SK-N-SH treated with all-trans-retinoic acid at 6 μM for 48 hours (cell line): ENCODE measurements at places on chromosomes 5 and 9.

DNA sequence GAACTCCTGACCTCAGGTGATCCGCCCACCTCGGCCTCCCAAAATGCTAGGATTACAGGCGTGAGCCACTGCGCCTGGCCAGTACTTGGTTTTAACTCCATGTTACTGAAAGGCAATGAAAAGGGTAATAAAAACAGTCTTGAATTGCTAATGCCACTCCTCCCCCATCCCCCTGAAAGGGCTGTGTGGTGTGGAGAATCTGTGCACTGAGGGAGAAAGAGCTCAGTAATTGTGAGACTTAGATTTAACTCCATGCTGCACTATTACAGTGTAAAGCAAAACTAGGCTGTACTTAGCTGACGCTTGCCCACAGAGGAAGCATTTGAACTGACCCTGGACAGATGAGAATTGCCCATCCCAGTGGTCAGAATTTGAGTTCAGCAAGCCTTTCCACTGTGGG lies 1662.4 kb upstream of the ACO1 start:
- no peak for ATAC-seq

DNA sequence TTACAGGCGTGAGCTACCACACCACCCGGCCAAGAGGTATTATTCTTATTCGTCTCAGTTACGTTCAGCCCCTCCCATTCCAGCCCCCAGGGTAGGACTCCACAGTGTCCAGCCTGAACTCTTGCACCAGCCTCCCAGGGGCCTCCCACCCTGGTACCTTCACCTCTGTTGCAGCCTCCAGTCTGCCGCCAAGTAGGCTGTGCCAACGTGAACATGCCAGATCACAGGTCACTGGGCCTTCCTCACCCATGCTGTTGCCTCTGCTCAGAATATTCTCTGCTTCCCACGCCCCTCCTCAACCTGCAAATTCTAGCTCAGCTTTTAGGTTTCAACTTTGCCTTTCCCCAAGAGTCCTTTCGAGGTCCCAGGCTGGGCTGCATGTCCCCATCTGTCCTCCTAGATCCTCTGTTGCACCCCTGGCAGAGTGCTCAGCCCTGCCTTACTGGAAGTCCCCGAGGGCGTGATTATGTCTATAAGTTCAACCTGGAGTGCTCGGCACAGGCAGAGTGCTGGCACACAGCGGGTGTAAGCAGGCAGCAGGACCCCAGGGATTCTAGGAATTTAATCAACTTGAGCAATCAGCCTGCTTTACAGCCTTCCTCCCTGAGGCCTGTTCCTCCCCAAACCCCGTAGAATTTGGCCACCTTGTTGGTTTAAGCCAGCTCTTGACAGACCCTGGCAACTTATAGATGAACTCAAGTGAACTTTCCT lies 13.1 kb upstream of the STXBP1 start:
- peak; percentile 41; the same call in 2 of the 3 replicates for ATAC-seq

DNA sequence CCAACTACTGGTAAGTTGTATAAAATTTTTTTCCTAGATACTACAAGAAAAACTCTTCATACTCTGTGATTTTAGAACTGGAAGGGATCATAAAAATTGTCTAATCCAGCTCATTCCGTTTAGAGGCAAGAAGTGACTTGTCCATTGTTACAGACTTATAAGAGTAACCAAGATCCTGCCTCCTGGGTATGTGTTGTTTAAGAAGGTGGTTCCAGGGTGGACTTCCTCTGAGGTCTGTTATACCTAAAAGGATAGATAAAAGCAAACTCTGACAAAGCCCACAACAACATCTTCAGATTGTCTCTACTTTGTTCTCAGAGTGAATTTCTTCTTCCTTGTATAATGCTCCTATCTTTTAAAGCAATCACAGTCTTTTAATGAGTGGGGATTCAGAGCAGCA lies 24.2 kb downstream of the TGFBR1 start:
- no peak for ATAC-seq

DNA sequence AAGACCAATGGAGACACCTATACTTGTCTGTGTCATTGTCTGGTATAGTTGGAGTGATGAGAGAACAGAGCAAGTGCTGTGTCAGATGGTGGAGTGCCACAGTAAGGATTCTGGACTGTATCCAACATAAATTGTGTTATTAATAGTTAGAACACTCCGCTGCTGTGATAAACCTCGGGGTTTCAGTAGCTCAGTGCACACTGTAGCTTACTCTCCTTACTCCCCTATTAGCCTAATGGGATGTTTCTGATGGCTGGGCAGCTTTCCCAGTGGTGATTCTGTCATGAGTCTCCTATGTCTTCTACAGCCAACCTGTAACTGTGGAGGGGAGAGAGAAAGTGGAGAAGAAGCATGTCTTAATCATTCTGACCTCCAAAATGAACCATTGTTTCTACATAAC lies 127.6 kb upstream of the PTCH1 start:
- no peak for ATAC-seq

DNA sequence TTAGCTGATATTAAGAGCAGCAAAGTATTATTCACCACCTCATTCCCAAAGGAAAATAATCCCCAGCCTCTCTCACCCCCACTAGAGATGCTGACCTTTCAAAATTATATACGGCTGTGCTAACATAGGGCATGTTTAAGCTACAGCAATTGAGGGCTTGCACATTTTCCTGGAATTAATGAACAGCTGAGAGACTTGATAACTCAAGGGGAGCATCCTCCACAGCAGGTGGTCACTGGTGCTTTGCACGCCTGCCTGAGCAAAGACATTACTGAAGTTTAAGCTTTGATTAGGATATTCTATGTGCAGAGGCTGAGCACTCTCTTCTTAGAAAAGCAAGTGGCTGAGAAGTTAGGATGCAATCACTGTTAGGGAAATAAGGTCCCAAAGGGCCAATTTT lies 230.9 kb downstream of the FAM114A2 start:
- no peak for ATAC-seq

DNA sequence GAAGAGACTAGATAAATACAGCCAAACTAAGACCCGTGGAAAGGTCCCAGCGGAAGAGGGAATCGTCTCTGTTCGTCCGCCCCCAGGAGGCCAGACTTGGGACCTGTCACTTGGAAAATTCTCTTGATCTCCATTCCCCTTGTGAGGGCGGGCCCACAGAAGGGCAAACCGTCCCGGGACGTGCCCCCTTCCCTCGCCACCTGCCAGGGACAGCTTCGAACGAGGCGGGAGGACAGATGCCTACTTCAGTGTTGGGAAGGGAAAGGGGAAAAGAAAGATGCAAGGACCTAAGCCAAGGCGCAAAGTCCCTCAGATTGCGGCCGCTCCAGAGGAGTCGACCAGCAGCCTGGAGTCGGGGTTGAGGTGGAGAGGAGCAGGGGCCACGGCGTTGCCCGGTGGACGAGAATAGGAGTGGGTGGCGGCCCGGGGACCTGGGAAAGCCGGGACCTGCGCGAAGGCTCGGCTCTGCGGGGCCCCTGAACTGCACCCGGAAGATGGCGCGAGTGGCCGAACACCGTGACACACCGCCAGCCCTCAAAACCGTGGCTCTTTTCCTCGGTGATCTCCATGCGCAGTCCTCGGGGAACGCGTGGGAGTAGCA lies 4.4 kb upstream of the EBF1 start:
- ATAC-seq = no peak

- ATAC-seq = peak; percentile 58; the same call in 1 of the 3 replicates
Observed at GRCh38 chr9:120655005-120655622, 59.2 kb downstream of the MEGF9 start.

GRCh38 chr9:26266146-26266793 lies 588.0 kb upstream of the TUSC1 start:
- no peak for ATAC-seq

DNA sequence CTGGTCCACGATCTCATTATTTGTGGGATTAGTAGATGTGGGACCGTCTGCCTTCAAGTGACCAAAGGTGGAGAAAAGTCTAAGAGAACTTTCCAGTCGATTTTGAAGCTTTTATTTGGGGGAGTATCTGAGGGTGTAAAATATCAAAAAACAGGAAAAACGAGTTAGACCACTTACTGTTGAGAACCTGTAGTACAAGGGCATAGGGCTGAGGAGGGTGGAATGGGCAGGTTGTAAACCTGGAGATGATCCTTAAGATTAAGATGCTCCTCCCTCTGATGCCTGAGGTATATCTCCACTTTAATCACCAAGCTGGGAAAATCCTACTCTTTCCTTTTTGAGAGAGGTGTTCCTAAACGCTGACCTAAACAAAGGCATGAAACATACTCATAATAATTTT lies 32.0 kb upstream of the GTF2H2C start:
- no peak for ATAC-seq

DNA sequence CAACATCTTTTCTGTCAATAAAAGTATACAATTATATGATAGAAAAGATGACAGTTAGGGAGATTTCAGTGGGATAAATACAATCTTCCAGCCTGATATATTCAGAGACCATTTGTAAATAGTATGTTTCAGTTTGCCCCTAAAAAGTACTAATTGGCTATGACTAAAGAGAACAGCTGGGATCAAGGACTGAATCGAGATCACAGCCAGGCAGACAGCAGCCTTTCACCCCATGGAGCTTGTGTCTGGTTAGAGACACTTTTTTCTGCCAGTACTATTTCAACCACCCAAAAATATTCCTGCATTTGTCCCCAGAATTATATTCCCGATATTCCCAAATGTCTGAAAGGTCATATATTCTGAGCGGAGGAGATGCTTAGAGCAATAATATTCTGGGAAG lies 577.3 kb upstream of the TLE4 start:
- ATAC-seq = no peak
